T-helper 17 cell (primary cell): ENCODE measurements at places on chromosomes 16 and 17. TPM values are rescaled to one million over a fixed set of nuclear protein-coding genes. Genes with fewer than 3 reads are reported as not detected.

DNA sequence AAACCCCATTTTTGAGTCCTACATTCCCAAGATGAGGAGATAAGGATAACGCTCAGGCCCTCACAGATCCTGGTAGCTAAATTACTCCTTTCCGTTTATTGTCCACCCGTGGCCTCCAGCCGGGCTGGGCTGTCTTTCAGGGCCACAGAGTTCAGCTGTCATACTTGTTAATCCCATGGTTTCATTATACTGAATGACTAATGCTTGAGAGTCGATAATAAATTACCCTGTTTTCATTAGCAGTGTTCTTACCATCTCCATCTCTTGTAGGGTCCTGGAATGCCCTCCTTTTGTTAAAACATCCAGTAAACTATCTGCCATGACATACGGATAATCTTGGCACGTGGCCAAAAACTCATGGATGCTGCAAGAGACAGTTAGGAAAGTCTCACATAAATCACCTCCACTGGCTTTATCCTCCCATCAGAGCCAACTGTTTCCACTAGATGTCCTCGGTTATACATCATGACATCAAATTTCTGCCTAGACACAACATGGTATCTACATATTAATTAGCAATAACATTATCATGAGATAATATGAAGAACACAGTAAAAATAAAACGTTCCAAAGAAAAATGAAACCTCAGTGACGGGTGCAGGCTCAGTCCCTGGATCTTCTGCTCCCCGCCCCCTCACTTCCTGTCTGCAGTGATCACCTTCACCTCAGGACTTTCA, 45.3 kb downstream of the BRD7 start:
- H3K36me3 ChIP-seq = peaks cover 18% of the 10 kb centered on the region
- H3K27ac ChIP-seq = peak overlapping the region; percentile 96
- no peaks in the 10 kb centered on the region for H3K27me3 ChIP-seq
- H3K4me1 ChIP-seq = peaks cover 30% of the 10 kb centered on the region

GRCh38 chr16:3541527-3542155, 35.6 kb downstream of the NLRC3 start:
- no peaks in the 10 kb centered on the region for H3K4me1 ChIP-seq
- no peak overlapping the region for H3K4me3 ChIP-seq
- DNase-seq = no peak
- H3K27ac ChIP-seq = no peak overlapping the region
- no peaks in the 10 kb centered on the region for H3K36me3 ChIP-seq
- no peaks in the 10 kb centered on the region for H3K27me3 ChIP-seq

DNA sequence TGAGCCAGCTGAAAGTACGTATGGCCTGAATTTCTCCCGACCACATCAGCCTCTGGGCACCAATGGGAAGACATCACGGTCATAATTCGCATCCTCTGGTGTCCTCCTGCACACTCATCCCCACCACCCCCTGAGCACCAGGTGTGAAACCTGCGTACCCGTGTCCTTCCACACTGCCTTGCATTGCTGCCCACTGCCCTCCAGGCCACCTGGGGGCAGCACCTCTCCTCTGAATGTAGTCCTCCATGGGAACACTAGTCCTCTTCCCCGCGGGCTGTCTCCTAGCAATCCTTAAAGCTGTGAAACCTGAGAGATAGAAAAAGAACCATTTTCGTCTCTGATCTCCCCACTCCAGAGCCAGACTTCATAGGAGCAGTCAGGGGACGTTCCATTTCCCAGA, 125.5 kb downstream of the ZNF18 start:
- no peak for DNase-seq
- no peaks in the 10 kb centered on the region for H3K4me1 ChIP-seq
- peaks cover 29% of the 10 kb centered on the region for H3K27me3 ChIP-seq
- H3K27ac ChIP-seq = peak overlapping the region; percentile 46
- H3K4me3 ChIP-seq = no peak overlapping the region

Gene TSR3
- total RNA-seq = 24.4 TPM

Gene TMC5
- not detected for total RNA-seq

- no peak overlapping the region for H3K4me3 ChIP-seq
- no peak overlapping the region for H3K27ac ChIP-seq
- no peak for DNase-seq
- no peaks in the 10 kb centered on the region for H3K36me3 ChIP-seq
Observed at GRCh38 chr17:77579682-77580081, 378.8 kb upstream of the TNRC6C start.

DNA sequence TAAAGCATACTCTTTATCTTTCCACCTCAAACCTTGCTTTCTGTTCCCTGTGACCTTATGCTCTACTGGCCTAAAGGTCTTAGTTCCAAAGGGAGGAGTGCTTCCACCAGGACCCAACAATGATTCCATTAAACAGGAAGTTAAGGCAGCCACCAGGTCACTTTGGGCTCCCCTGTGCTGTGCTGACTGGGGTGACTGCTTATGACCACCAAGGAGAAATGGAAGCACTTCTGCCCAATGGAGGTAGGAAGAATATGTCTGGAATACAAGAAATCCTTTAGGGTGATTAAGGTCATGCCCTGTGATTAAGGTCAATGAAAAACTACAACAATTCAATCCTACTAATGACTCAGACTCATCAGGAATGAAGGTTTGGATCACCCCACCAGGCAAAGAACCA, 233.8 kb upstream of the CDH11 start:
- no peak overlapping the region for H3K4me3 ChIP-seq
- no peaks in the 10 kb centered on the region for H3K36me3 ChIP-seq
- no peaks in the 10 kb centered on the region for H3K27me3 ChIP-seq
- H3K4me1 ChIP-seq = no peaks in the 10 kb centered on the region

GRCh38 chr16:28188085-28188916, 23.5 kb downstream of the XPO6 start:
- peaks cover 64% of the 10 kb centered on the region for H3K4me1 ChIP-seq
- H3K4me3 ChIP-seq = peak overlapping the region; percentile 88
- H3K27ac ChIP-seq = peak overlapping the region; percentile 98

DNA sequence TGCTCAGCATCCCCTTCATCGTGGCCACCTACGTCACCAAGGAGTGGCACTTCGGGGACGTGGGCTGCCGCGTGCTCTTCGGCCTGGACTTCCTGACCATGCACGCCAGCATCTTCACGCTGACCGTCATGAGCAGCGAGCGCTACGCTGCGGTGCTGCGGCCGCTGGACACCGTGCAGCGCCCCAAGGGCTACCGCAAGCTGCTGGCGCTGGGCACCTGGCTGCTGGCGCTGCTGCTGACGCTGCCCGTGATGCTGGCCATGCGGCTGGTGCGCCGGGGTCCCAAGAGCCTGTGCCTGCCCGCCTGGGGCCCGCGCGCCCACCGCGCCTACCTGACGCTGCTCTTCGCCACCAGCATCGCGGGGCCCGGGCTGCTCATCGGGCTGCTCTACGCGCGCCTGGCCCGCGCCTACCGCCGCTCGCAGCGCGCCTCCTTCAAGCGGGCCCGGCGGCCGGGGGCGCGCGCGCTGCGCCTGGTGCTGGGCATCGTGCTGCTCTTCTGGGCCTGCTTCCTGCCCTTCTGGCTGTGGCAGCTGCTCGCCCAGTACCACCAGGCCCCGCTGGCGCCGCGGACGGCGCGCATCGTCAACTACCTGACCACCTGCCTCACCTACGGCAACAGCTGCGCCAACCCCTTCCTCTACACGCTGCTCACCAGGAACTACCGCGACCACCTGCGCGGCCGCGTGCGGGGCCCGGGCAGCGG, 3.2 kb downstream of the UTS2R start:
- no peak overlapping the region for H3K4me3 ChIP-seq
- peak; percentile 6 for DNase-seq
- peaks cover 3% of the 10 kb centered on the region for H3K36me3 ChIP-seq
- peaks cover 43% of the 10 kb centered on the region for H3K27me3 ChIP-seq

Gene PRSS33
- total RNA-seq = not detected

DNA sequence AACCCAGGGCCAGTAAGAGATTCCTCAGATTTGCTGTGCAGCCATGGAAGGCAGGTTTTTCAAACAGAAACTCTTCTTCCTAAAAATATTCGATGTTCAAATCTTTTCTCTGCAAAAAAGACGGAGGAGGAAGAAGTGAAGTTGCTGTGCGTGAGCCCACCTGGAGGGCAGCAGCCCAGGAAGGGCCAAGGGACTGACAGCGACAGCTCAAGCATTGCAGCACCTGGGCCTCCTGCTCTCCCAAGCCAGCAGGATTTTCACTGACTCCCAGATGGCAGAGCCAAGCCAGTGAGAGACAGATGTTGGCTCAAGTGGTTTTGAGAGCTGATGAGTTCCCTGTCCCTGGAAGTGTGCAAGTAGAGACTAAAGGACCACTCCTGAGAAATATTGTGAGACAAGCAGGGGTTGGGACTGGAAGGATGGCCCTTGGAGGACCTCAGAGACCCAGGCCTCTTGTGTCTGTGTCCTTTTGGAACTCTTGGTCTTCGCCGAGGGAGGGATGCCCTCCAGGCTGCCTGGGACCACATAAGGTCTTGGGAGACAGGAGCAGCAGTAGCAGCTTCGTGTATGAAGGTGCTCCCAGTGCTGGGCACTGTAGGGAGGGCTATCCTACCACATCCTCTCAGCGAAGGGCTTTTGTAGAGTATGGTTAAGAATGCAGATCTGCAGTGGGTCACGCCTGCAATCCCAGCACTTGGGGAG, 29.3 kb upstream of the TNFRSF13B start:
- H3K4me1 ChIP-seq = peaks cover 10% of the 10 kb centered on the region
- no peaks in the 10 kb centered on the region for H3K27me3 ChIP-seq
- DNase-seq = no peak

Gene SMURF2
- total RNA-seq = 25.4 TPM

GRCh38 chr17:36941265-36942010, 4.2 kb downstream of the LHX1 start:
- peak overlapping the region; percentile 13 for H3K4me3 ChIP-seq
- DNase-seq = no peak
- H3K27me3 ChIP-seq = peaks cover 76% of the 10 kb centered on the region
- peaks cover 3% of the 10 kb centered on the region for H3K36me3 ChIP-seq
- H3K4me1 ChIP-seq = peaks cover 33% of the 10 kb centered on the region
- peak overlapping the region; percentile 73 for H3K27ac ChIP-seq

- no peak overlapping the region for H3K4me3 ChIP-seq
- no peak for DNase-seq
- no peak overlapping the region for H3K27ac ChIP-seq
- H3K27me3 ChIP-seq = peaks cover 24% of the 10 kb centered on the region
- peaks cover 2% of the 10 kb centered on the region for H3K4me1 ChIP-seq
Observed at GRCh38 chr17:28492352-28493310, 13.5 kb upstream of the FOXN1 start.
